ENCODE measurements at places on chromosomes 12 and 14.
A peak's percentile ranks its signal among the peaks of the same experiment; 100 is the strongest.

DNA sequence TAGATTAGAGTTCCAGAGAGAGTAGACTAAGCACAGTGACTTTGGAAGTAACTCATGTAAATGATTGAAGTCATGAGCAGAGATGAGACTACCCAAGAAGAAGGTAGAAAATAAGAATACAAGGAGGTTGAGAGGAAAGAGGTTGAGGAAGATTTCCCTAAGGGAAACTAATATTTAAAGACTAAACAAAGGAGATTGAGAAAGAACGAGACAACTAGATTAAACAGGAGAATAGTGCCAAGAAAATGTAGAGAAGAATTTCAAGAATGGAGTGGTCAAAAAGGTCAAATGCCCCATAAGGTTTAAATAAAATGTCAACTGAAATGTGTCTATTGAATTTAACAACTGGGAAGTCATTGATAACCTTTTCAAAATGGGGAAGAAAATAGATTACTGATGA, 59.0 kb downstream of the RPS29 start:
- DNase-seq: no peak

- no peak for DNase-seq
These were observed 313.0 kb downstream of the CEP128 start for GRCh38 chr14:80628547-80628946.

GRCh38 chr12:109951136-109951535, 45.0 kb downstream of the GIT2 start:
- DNase-seq: no peak

GRCh38 chr14:69001375-69001774, 22.3 kb upstream of the ACTN1 start:
- no peak for DNase-seq

DNA sequence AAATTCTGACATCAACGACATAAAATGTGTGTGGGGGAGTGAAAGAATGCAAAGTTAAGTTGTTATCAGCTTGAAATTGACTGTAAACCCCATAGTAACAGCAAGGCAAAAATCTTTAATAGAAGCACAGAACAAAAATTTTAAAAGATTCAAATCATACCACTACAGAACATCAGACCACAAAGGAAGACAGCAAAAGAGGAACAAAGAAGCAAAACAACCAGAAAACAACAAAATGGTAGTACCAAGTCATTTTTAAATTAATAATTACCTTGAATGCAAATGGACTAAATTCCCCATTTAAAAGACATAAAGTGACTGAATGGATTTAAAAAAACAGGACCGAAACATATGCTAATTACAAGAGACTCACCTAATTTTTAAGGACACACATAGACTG, 31.3 kb downstream of the A2M start:
- DNase-seq: no peak

DNA sequence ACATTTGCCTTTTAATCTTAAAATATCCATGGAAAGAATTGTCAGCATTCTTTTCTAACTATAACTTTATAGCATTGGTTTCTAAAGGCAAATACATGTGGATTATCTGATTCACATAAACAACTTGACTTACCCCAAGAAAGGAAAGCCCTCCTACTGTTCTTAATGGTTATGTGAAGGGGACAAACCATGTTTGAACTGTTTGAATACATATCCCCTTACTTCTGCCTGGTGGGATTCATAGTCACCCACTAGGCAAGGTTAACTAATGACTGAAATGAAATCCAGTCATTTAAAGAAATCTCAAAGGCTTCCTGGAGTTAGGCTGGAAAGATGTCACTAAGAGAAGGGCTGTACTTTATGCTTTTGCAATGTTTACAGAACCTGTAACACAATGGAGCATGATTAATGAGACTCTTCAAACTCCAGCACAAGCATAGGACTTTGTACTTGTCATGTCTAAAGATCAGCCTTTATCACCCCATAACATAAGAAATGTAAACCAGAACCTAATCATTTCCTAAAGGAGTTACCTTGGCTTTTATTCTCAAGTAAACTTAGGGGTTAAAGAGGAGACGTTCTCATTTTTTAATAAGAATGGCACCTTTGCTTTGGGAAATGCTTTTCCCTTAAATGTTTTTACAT, 10.2 kb upstream of the FLRT2 start:
- DNase-seq: no peak

DNA sequence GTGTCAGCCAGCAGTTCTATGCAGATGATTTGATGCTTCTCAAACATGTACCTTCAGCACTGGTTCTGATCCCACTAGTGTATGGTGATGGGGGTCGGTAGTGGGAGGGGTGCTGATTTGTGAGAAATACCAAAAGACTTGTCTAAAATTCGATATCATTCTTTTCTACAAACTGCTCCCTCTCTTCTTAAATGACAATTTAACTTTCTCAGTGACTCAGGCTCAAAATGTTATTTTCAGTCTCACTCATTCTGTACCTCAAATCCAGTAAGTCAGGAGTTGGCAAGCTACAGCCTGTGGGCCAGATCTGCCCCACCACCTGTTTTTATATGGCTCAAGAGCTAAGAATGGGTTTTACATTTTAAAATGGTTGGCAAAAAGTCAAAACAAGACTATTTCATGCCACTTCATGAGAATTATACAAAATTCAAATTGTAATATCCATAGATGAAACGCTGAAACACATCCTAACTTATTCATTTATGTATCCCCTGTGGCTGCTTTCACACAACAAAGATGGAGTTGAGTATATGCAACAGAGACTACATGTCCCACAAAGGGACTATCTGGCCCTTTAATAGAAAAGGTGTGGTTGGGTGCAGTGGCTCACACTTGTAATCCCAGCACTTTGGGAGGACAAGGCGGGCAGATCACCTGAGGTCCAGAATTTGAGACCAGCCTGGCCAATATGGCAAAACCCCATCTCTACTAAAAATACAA, 6.6 kb upstream of the NOP2 start:
- DNase-seq: no peak

DNA sequence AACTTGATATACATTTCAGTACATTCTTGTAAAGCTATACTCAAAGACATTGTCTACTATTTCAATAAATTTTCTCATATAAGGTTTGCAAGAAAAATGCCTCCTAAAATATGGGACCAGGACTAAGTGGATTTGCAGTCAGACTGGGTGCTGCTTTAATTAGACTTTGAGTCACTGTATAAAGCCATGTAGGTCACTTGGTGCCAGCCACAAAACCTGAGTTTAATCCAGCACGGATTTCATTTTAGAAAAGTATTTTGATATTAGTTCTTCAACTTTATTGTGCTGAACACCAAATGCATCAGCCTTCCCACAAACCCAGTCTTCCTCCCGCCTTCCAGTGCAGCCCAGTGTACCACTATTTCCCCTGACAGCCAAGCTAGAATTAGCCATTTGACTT, 9.9 kb upstream of the NID2 start:
- no peak for DNase-seq

DNA sequence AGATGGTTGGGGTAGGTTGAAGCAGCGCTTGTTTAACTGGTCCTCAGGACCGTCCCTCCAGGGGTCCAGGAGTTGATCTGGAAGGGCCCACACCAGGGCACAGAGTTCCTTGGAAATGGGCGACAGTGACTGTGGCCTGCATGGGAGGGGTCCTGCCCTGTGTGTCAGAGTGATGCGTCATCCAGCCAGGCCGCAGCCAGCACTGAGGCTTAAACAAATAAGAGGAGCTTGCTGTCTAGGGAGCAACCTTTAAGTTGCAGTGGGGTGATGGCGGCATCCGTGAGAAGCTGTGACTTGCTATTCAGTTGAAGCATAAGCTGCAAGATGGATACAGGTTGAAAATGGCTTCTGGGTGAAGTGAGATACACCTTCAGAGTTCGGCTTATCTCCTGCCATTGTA, 20.2 kb downstream of the DCAF4 start:
- DNase-seq: no peak

DNA sequence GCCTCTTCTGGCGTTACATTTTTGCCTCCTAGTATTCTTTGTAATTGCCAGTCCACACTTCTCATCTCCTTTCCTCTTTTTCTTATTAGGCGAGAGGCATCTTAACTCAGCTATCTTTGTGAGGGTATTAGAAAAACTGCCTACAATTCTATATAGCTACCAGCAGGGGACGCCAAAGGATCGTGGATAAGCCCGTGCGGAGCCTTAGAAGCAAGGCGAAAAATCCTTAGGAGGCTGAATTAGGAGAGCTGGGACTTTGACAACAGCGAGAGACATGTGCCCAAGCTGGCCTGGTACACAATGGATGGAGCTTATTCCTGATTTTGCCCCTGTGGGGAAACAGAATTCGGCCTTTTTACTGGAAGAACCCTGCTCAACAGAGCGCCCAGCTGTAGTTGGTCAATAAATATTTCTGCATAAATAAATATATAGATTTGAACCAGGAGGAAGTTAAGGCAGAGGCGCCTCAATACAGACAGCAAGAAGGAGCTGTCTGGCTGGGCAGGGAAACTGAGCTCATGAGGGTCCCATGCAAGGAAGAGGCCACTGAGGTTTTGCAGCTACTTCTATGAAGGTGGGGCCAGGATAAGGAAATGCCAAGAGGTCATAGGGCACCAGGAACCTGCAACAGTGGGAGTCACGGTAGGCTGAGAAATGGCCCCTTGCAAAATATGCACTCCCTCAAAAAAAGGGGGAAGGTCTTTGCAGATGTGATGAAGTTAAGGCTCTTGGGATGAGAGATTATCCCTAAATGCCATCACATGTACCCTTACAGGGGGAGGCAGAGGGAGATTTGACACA, 14.6 kb upstream of the RBM19 start:
- DNase-seq: no peak

DNA sequence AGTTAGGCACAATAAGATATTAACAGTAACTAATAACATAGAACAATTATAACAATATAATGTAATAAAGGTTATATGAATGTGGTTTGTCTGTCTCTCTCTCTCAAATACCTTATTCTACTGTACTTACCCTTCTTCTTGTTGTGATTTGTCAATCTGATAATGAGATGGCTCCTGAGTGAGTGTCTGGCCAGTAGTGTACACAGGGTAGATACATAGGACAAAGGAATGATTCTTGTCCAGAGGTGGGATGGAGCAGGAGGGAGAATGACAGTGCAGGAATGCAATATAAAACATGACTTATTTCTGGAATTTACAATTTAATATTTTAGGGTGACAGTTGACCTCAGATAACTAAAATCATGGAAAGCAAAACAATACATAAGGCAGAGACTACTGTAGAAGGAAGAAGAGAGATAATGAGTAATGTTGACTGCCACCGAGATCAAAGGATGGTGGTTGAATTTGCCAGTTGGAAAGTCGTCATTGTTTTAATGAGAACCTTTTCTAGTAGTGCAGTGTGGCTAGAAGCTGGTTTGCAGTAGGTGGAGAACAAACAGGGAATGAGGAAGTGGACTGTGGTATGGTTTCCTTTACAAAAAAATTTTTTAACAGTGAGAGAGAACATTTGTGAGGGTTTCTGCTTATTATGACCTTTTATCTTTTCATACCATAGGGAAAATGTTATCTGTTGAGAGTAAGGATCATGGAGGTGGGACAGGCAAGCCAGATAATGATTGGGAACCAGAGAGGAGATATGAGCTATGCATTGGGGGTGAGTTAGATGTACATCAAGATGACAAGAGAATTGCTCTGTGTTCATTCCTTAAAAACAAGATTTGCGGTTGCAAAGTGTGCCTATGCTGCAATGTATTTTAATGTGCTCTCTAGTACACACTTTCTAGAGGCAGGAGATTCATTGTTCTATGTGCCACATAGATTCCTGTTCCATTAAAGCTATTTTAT, 458.3 kb downstream of the BTG1 start:
- DNase-seq: no peak

- no peak for DNase-seq
These were observed 30.1 kb upstream of the MAP1LC3B2 start for GRCh38 chr12:116529048-116529447.

- DNase-seq: no peak
These were observed 212.5 kb downstream of the CHST11 start for GRCh38 chr12:104669089-104669721.

GRCh38 chr12:117968826-117969659, at the start of gene KSR2:
TSS of gene KSR2 (minus strand) at chr12:117968990. CDS start at chr12:117968255, 735 bp downstream.
- DNase-seq: peak; percentile 88

GRCh38 chr14:28407996-28408395, 358.6 kb upstream of the FOXG1 start:
- DNase-seq: no peak

GRCh38 chr14:86798330-86798729, 1194.7 kb downstream of the GALC start:
- no peak for DNase-seq

DNA sequence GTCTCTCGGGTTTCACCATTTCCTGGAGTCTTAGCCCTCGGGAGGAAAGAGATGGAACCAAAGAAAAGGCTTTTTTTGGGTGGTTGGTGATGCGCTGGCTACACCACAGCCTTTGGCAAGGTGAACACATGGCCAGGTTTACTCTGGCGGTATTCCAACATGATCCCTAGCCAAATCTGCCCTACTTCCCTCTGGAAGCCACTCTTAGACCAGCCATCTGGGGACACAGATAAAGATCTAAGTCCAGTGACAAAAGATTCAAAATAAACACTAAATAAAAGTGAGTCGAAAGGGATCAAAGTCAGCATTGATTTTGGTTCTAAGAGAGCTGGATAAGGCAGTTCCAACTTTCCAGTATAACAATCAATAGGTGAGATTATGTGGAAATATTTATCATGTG, 694.5 kb downstream of the VRK1 start:
- no peak for DNase-seq

- no peak for DNase-seq
These were observed 280.5 kb downstream of the DPF3 start for GRCh38 chr14:72613231-72613974.

DNA sequence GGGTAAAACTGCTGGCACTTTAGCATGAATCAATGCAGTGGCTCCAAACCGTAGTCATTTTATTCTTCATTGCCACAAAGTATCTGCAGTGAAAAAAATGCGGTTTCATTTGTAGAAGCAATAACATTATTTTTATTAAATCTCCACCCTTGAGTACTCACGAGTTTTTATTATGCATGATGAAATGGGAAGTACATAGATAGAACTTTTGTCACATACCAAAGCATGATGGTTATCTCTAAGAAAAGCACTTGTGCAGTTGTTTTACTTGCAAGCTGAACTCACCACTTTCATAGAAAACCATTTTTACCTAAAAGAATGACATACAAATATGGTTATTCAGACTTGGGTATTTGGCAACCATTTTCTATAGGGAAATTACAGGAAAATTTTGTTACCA, 90.3 kb downstream of the PELI2 start:
- no peak for DNase-seq

GRCh38 chr14:65789363-65789762, 376.8 kb downstream of the FUT8 start:
- DNase-seq: no peak

DNA sequence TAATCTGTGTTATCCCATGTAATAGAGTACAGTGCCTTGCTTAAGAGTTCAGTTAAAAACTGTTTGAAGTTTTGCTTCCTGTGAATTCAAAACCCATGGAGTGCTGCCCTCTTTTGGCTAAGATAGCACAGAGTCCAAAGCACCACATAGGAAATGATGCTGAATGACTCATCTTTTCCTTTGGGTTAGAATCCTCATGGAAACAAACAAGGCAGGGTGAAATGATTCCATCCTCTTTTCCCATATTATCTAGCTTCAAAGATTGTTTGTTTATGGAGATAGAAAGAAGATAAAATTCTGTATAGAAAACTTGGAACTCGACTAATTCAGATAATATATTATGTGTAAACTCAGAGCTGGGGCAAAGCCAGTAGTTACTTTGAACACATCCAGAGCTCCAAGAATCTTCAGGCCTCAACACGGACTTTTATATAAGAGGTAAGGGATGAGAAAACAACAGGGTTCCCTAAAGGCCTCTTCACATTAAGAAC, 87.4 kb downstream of the OTOGL start:
- DNase-seq: no peak

Measured in 8988T (cell line).